Right atrium auricular region (tissue), 2 donors: ENCODE measurements at places on chromosomes 1 and 21.

GRCh38 chr1:202587859-202588485 lies 122.3 kb downstream of the SYT2 start:
- DNase-seq, result no peak

- DNase-seq, result no peak
These were observed 21.5 kb upstream of the ATP5PO start for GRCh38 chr21:33937146-33937545.

- DNase-seq, result no peak
These were observed 30.2 kb upstream of the CA6 start for GRCh38 chr1:8915446-8915845.

DNA sequence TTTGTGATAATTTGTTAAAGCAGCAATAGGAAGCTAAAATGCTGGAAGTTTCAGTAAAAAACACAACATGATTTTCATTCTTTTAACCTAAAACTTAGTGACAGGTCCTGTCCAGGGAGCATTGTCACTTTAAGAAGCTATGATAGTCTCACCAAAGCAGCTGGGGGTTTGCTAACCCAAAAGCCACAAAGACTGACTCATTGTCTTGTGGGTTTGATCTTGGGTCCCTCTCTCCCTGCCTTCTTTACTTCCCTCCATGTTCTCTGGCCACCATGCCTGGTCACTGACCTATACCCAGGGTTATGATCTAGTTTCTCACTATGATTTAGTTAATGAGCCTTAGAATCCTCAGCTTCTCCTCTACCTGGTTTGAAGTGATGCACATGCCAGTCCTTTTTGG lies 213.5 kb upstream of the PTGFR start:
- DNase-seq, result no peak

DNA sequence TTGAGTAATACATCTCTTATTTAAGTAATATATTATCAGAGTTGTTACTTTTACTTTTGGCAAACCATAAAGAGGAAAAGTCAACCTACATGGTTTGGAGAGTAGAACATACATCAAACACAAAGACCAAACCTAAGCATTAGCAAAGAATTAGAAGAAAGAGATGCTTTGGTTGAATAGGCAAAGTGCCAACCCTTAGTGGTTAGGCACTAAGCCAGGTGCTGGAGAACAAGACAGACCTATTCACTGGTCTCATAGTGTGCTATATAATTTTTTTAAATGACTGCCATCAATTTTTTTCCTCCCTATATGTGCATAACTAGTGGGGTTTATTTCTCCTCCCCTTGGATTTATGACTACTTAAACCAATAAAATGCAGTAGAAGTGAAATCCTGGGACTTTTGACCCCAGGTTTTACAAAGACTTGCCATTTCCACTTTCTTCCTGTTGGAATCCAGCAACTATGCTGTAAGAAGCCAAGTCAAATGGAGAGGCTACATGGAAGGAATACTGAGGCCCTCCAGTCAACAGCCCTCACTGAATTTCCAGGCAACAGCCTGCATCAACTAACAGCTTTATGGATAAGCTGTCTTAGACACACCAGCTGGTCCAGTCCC lies 69.8 kb upstream of the HAO2 start:
- no peak for DNase-seq

DNA sequence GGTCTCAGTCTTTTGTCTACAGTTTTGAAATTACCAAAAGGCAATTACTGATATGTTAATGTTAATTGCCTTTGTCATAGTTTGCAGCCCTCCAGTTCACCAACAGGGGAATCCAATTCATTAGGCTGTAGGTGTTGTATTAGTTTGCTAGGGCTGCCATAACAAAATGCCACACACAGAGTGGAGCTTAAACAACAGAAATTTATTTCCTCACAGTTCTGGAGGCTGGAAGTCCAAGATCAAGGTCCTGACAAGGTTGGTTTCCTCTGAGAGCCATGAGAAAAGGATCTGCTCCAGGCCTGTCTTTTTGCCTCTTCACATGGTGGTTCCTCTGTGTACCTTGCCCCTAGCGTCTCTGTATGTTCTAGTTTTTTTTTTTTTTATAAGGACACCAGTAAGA lies 1.3 kb downstream of the RTCA start:
- DNase-seq, result no peak

DNA sequence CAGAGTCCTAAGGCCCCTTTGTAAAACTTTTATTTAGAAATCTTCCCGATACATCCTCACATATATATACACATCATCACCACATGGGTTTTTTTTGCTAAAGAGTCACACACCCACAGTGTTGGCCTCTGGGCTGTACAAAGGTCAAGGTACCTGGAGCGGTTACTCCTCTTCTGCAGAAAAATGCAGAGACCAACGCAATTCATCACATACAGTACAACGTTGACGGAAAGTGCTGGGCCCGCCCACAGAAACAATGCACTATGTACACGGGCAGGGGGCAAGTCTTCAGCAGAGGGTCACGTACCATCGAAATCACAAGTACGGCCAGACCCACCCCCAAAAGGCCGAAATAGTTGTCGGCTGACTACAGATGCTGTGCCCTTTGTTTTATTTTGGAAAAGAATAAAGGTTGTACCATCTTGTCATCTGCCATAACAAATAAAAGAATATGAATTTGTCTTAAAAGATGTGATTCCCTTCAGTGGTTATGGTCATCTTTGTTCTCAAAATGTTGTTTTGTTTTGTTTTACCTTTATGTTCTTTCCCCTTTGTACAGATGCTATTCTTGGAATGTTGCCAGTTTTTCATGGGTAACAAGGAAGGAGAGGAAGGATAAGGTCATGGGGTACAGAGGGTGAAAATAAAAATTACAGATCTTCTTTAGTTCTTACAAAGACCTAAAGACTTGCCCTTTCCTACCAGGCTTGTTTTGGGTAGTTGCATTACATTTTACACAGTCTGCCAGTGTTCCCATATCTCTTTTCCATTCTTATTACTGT lies 15.6 kb downstream of the TAL1 start:
- DNase-seq, result no peak

- DNase-seq, result no peak
These were observed 92.9 kb downstream of the KCNN3 start for GRCh38 chr1:154777154-154777553.

- DNase-seq, result no peak
These were observed 27.4 kb downstream of the EPHB2 start for GRCh38 chr1:22738069-22738435.
